ENCODE measurements at places on chromosomes 12 and 14.
A peak's percentile ranks its signal among the peaks of the same experiment; 100 is the strongest.

DNA sequence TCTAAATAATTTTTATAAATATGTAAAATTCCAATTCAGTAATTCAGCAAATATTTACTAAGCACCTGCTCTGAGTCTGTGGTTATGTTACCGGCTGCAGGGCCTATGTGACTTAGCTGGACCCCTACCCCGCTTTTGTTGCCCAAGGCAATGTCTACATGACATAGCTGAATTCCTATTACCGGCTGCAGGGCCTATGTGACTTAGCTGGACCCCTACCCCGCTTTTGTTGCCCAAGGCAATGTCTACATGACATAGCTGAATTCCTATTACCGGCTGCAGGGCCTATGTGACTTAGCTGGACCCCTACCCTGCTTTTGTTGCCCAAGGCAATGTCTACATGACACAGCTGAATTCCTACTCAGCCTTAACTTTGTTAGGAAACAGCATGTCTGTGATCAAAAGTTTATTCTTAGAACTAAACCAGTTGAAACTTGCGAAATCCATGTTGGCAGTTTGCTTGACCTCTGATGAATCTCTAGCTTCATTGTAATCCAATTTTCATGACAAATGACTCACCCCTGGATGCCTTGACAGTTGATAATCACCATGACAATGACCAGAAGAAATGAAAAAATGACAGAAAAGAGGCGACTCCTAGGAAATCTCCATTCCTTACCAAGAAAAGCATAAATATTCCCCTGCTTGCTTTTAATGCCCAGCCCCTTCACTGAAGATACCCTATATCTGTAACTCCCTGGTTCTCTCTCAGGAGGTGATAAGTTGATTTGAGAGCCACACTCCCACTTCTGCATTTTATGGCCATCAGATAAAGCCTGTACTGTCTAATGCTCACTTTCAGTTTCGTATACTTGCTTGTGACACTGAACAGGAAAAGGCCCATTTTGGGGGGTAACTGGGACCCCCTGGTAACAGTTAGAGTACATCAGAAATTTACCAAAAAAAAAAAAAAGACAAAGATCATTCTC, 148.4 kb upstream of the SYT10 start:
- no peak for DNase-seq

- peak; percentile 82 for DNase-seq
Observed at GRCh38 chr14:68979021-68979721, at the start of gene ACTN1. ACTN1 (minus strand) TSS chr14:68979302; CDS start chr14:68979056, 246 bp downstream.

DNA sequence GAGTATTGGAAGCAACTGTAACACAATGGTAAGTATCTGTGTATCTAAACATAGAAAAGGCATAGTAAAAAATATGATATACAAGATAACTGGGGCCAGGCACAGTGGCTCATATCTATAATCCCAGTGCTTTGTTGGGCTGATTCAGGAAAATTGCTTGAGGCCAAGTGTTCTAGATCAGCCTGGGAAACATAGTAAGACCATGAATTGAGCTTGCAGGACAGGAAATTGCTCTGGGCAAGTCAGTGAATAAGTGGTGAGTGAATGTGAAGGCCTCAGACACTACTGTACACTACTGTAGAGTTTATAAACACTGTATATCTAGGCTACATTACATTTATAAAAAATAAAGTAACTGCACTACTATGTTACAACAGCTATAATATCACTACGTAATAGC, 75.2 kb downstream of the GPR135 start:
- no peak for DNase-seq

DNA sequence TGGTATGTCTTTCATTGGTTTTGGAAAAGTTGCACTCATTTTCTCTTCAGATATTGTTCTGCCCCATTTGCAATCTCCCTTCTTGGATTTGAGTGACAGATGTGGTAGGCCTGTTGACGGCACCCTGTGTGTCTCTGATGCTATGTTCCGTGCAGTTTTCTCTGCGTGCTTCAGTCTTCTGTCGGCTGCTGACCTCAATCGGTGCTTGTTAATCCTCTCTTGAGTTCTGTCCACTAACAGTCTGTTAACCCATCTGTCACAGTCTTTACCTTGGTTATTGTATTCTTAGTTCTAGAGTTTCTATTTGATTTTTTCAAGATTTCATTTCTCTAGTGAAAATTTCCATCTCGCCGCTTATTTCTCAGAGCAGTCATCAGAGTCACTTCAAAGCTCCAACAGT, 20.7 kb upstream of the PLD4 start:
- DNase-seq, result no peak

GRCh38 chr12:107271523-107271922, 178.2 kb upstream of the CRY1 start:
- DNase-seq, result no peak

- DNase-seq, result no peak
Observed at GRCh38 chr12:38890102-38890855, 15.1 kb downstream of the CPNE8 start.

DNA sequence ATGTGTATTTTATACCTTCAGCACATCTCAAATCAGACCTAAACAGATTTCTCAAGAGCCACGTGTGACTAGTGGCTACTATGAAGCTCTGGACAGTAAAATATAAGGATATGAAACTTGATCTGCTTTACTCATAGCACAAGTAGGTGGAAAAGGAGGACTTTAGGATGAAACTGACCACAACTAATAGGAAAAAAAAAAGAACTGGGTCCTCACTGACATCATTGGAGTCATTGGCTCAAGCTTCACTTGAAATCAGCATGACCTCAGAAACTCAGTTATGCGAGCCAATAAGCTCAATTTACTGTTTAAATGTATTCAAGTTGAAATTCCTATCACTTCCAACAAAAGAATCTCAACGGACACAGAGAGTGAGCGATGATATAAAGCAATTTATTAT, 34.1 kb upstream of the CIT start:
- no peak for DNase-seq

DNA sequence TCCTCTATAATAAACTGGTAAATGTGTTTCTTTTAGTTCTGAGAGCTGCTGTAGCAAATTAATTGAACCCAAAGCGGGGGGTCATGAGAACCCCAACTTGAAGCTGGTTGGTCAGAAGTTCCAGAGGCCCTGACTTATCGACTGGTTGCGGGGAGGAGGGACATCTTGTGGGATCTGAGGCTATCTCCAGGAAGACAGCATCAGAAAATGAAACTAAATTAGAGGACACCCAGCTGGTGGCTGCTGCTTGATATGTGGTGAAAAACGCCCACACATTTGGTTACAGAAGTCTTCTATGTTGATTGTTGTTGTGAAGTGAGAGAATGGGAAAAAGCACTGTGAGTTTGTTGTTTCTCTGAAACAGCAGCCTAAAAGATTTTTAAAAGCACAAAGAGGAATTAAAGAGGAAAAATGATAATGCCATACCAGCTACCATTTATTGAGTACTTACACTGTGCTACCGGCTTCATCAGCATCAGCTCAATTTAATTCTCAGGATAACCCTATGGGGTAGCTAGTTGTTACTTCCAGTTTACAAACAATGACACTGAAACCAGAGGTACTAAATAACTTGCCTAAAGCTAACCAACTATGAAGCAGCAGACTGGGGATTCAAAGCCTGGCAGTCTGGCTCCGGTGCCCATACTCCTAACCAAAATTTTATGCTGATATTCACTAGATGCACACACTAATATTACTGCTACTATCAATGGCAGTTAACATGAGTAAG, 24.3 kb downstream of the DDX24 start:
- DNase-seq, result no peak

DNA sequence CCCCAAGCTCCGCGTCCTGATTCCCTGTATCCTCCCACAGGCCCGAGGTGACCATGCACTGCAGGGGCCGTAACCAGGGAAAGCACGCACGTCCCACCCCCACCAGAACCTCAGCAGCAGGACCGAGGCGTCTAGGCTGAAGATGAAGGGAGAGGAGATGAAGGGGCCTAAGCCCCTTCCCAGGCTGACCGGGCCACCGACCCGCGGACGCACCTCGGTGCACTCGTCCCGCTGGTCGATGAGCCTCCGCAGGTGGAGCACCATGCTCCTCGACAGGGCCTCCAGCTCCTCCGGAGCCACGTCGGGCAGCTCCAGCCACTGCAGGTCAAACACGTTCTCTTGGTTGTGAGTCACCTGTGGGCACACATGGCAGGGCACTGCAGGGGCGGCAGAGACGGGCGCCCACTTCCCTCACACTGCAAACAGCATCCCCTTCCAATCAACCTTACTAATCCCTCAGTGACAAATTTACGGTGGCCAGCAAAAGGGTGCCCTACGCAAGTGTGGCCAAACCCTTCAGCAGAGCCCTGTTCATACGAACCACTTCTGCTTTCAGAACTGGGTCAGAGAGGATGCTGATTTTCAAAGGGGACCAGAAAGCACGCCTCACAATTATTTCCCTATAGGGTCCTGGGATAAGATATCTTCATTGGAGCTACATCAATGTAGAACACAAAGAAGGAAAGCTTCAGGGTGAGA, 77.8 kb downstream of the CCDC88C start:
- no peak for DNase-seq
